ENCODE measurements at places on chromosomes 11 and 22.
A peak's percentile ranks its signal among the peaks of the same experiment; 100 is the strongest.

DNA sequence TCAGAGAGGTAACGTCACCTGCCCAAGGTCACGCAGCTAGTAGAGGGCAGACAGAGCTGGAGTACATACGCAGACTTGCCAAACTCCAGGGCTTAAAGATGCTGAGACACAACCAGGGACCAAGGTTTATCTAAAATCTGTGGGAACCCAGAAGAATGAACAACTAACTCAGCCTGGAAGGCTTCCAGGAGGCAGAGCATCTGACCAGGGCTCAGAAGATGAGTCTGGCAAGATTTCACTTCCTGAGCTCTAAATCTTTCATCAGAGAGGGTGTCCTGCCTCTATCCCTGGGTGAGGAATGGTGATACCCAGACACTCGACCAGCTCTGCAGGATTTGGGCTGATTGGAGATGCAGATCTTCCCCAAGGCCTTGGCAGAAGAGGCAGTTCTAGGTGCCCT is 9.1 kb downstream of the GAL3ST1 start:
- DNase-seq: no peak

GRCh38 chr22:41127451-41127850 is 35.1 kb downstream of the EP300 start:
- DNase-seq: peak; percentile 56

DNA sequence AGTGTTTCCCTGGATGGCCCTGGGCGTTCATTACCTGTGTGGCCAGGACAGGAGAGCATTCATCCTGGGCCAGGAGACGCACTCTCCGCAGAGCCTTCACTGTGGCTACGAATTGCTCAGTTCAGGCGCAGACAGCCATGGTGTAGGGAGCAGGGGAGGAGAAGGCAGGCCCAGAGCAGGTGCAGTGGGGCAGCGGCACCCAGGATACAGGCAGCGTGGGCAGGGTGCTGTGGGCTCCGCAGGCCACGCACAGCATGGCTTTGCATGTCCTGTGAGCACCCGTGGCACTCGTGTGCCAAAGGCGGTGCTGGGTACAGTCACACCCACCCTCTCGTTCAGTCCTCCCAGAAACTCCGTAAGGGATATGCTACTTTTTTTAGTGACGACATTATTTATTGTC is 124.2 kb upstream of the B3GAT1 start:
- no peak for DNase-seq

DNA sequence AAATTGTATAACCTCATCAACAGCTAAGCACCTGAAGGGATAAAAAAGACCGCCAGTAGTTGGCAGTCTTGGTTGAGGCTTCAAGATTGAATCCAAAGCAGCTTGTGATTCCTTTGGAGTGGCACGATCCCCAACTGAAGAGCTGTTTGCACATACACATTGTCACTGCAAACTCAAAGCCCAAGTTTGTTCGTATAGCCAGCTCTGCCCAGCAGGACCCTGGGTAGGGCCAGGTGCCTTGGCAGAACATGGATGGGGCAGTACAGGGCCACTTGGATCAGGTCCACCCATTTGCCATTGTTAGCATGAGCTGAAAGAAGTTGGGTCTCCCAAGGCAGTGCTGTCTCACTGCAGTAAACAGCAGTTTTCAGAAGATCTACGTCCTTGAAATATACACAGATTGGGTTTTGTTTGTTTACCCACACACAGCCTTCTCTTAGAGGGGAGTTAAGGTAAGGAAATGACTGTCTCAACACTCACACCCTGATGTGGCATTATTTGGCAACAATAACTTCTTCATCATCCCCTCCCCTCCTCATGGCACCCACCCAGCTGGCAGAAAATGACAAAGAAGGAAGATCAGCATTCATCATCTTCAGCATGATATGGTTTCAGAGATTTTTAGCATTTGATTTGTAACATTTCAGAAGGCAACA is 132.9 kb downstream of the COMMD9 start:
- DNase-seq: no peak

- no peak for DNase-seq
These were observed 6.9 kb downstream of the SCN2B start for GRCh38 chr11:118169300-118170140.

DNA sequence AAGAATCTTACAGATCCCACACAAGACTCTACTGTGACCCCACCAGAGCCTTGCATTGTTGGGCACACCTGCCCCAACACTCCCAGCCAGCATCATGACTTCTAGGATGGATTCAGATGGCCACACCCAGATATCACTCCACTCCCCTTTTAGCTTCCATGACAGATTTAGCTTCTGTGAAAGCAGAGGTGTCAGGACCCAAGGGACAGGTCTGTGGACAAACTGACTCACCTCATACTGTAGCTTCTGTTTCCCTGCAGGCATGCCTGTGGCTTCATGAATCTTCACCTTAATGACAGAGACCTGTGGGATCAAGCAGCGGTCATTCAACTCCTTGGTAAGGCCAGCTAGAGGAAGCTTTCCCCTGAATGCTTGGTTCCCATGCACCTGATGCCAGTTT is 8.5 kb upstream of the TBC1D10A start:
- no peak for DNase-seq

- no peak for DNase-seq
These were observed 50.9 kb downstream of the PARVB start for GRCh38 chr22:44075022-44075421.

GRCh38 chr11:131572423-131572822 is 202.0 kb downstream of the NTM start:
- DNase-seq: no peak

- no peak for DNase-seq
These were observed 30.7 kb upstream of the LMO1 start for GRCh38 chr11:8294251-8294935.

DNA sequence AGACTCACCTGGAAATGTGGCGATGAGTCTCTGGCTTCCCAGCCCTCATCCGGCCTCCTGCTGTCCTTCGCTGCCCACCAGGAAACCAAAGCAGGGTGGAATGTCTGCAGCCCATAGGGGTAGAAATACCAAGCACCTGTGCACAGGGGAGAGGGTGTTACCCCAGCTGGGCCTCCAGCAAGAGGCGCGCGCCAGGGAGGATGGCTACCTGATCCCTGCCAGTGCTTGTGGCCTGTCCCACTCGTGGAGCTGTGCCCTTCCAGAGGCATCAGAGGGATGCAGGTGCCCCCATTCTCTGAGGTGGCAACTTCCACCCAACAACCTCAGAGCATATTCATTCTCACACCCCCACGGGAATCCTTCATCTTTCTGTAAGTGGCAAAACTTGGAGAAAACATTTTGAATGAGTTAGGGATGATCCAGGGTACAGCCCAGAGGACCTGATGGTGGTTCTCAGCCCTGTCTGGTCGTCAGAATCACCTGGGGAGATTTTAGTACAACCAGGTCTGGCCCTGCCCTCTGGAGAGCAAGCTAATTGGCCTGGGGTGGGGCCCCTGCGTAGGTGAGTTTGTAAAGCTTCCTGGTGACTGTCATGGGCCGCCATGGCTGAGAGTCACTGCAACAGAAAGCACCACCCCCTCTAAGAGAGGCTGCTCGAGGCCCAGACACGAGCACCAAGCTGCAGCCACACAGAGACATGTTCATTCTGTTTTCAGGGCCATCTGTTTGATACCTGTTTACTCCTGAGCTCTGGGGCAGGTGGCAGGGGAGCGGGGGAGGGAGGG is 9.9 kb downstream of the SUN2 start:
- DNase-seq: no peak

- peak; percentile 15 for DNase-seq
These were observed 259.5 kb downstream of the BRD1 start for GRCh38 chr22:49567899-49568750.

GRCh38 chr11:701741-702461 is 4.1 kb upstream of the EPS8L2 start:
- DNase-seq: no peak

DNA sequence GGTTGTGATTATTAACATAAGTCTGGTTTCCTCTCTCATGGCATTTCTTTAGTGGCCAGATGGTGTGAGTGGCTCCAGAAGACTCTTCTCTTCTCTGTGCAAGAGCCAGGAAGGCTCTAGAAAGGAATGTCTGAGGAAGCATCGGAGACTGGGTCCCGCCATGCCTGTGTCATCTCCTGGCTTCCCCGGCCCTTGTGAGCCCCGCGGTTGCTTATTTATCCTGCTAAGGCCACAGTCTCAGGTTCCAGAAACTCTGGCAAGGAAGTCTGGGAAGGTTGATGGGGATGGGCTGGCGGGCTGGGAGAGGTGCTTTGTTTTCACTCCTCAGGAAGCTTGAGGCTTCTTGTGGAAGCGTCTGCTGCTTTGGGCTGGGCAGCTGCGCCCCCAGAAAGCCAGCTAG is 18.9 kb downstream of the BCR start:
- DNase-seq: no peak

- peak; percentile 89 for DNase-seq
These were observed 6.8 kb upstream of the PLAAT3 start for GRCh38 chr11:63621071-63621470.

- DNase-seq: no peak
These were observed 17.1 kb downstream of the APOL4 start for GRCh38 chr22:36184433-36185025.

DNA sequence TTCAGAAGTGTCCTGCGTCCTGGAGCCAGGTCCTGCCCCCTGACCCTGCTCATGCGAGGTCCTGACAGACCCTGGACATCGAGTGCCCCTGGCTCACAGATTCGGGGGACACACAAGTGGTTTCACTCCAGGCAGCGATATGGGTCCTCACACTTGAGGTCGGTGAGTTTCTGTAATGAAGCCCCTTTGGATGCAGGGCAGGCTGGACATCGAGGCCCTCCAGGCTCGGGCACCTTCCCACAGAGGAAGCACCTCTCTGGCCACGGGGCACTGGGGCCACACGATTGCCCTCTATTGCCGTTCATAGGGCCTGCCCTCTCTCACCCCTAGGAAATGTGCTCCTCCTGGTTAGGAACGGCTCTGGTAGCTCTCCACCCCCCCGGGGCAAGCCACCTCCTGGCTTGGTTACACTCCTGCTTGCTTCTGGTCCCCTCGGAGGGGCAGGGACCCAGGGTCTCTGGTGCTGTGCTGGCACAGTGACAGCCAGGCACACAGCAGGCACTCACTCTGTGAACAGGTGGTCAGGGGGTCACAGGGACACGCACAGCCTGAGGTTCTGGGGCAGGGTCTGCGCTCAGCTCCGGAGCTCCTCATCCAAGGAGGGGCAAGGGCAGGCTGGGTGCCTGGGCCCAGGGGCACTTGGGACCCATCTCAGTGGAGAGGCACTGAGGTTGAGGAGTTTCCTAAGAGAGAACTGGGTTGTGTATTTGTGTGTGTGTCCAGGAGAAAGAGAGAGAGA is 907.7 kb downstream of the BRD1 start:
- DNase-seq: no peak

GRCh38 chr11:94835594-94835927 is 67.4 kb downstream of the AMOTL1 start:
- no peak for DNase-seq

DNA sequence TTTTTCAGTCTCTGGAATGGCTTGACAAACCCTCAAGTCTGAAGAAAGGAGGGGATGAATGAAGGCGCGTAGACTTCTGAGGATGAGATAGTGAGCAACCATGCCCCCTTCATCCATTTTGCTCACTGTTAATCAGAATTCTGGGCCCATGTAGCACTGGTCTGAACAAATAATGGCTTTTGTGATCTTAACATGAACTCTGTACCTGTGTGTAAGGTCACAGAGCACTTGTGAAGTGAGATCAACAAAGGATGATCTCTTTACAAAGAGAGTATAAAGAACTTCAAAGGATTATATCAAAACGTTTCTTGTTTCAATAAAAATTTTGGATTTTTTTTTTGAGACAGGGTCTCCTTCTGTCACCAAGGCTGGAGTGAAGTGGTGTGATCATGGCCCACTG is 976.7 kb downstream of the OPCML start:
- no peak for DNase-seq

GRCh38 chr11:1820463-1821325 is 14.1 kb upstream of the SYT8 start:
- DNase-seq: no peak

- no peak for DNase-seq
These were observed 36.3 kb downstream of the PPP2R1B start for GRCh38 chr11:111729831-111730311.

DNA sequence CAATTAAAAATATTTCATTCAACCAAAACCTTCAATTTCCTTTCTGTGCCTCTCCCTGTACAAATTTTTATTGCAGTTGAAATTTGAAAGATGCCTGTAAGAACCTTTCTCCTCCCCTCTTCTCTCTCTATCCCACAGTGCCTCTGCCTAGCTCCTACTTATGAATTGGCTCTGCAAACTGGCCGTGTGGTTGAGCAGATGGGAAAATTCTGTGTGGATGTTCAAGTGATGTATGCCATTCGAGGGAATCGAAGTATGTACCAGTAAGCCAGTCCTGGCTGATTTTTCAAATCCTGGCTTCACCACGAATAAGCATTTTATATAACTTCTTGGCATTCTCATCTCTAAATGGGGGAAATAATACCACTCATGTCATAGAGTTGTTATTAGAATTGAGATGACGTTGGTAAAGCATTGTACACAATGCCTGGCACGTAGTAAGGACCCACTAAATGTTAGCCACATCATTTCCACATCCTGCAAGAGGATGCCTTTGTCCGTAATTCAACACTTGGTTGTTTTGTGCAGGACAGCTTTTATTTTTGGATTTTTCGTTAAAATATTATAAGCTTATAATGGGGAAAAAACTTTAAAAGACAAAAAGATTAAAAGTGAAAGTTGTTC is 6.0 kb downstream of the DDX25 start:
- DNase-seq: no peak

DNA sequence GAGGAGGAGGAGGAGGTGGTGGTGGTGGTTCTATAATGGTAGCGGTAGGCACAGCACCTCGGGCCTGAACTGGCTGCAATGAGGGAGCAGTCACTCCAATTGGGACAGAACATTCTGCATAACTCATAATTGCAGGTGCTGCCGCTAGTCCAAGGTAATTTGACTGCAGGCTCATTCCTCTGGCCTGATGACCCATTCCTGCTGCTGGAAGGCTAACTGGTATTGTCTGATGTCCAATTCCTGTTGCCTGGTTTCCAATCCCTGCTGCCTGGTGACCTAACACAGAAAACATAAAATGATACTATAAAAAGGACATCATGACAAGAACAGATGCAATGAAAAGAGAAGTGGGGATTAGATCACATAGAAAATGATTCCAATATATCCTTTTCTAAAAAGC is 7.9 kb upstream of the AGBL2 start:
- DNase-seq: no peak

- peak; percentile 68 for DNase-seq
These were observed 113.1 kb upstream of the HSD17B12 start for GRCh38 chr11:43567396-43567975.

DNA sequence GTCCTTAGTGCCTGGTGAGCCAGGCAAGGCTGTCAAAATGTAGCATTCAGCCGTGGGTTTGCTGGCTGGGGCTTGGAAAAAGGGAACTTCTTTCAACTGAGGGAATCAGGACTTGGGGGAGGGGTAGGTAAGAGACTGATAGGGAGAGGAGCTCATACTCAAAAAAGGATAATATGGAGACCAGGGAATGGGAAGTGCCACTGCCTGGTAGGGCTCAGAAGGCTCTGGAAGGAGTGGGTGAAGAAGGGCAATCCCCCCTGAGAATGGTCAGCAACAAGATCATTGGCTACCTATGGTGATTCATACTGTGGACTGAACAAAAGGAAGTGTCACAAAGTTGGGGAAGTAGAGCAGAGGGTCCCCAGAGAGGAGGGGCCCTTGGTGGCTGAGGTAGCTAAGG is 1.9 kb downstream of the CNGA4 start:
- DNase-seq: peak; percentile 22
